ENCODE measurements at places on chromosomes 12 and 14. TPM values are rescaled to one million over a fixed set of nuclear protein-coding genes. Genes with fewer than 3 reads are reported as not detected.

- no peaks in the 10 kb centered on the region for H3K36me3 ChIP-seq
- no peak overlapping the region for H3K27ac ChIP-seq
- H3K4me1 ChIP-seq: no peaks in the 10 kb centered on the region
- no peak overlapping the region for H3K4me3 ChIP-seq
- H3K27me3 ChIP-seq: peaks cover under 1% of the 10 kb centered on the region
Observed at GRCh38 chr14:93832081-93832480, 43.8 kb upstream of the PRIMA1 start.

The CBLN3 gene
- total RNA-seq: 5.0 TPM

DNA sequence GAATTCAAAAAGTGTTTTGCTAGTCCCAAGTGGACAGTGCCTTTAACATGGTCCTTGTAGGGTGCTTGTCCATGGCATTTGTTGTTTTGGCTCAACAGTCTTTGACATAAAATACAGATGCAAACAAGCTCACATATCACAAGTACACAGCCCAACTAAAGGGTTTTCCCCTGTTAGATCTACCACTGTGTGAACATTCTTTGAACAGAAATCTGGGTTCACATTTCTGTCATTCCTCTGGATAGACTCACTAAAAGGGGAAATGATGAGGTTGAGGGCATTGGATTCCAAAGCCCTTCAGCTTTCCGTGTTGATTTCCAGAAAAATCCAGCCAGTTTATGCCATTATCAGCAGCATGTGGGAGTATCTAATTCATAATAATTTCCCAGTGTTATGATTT is 54.1 kb downstream of the EP400 start:
- no peak overlapping the region for H3K27ac ChIP-seq
- no peaks in the 10 kb centered on the region for H3K27me3 ChIP-seq
- no peak for DNase-seq
- no peak overlapping the region for H3K4me3 ChIP-seq
- peaks cover 3% of the 10 kb centered on the region for H3K4me1 ChIP-seq

GRCh38 chr12:50296554-50296953 is 13.2 kb upstream of the LIMA1 start:
- no peaks in the 10 kb centered on the region for H3K27me3 ChIP-seq
- no peaks in the 10 kb centered on the region for H3K4me1 ChIP-seq
- H3K27ac ChIP-seq: no peak overlapping the region
- no peak overlapping the region for H3K4me3 ChIP-seq
- DNase-seq: no peak

Measured in activated CD8-positive, alpha-beta memory T cell treated with anti-CD3 and anti-CD28 coated beads, Interleukin-2, amount 10 ng/mL, durations not matched to agents 7 days and 5 days (primary cell).